Kasumi-1 (cell line): ENCODE measurements at places on chromosomes 11 and 22.
A peak's percentile ranks its signal among the peaks of the same experiment; 100 is the strongest.

GRCh38 chr11:9701799-9702198 lies 37.9 kb downstream of the SWAP70 start:
- DNase-seq, result no peak

- no peak for DNase-seq
These were observed 25.4 kb downstream of the THOC5 start for GRCh38 chr22:29528144-29528543.

GRCh38 chr11:33682446-33682845 lies 18.2 kb downstream of the C11orf91 start:
- DNase-seq, result no peak

- no peak for DNase-seq
These were observed 139.9 kb downstream of the CSNK2A3 start for GRCh38 chr11:11213117-11213516.

- DNase-seq, result no peak
These were observed 82.5 kb downstream of the C22orf31 start for GRCh38 chr22:28978863-28979796.

DNA sequence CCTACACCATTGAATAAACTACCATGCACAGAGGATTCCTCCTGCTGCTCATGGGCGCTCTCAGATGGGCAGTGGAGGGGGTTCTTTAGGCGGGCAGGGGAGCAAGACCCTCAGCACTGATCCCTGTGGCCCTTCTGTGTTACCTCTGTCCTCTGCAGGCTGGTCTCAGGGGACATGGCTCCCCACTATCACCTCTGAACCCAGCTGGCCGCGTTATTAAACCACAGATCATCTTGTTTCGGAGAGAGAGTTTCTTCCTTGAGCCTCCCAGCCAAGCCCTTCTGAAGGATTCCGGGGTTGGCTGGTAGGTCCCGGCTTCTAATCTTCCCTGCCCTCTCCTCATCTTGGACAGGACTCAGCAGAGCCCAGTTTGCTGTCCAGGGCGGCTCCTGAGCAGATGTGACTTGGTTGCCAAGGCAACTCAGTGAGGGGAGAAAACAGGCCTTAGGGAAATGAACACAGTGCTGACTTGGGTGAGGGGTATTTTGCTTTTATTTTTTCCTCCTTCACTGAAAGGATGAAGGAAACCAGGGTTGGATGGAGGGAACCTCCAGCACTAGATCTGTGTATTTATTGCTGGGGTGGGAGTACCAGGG lies 13.3 kb downstream of the APOL3 start:
- no peak for DNase-seq

DNA sequence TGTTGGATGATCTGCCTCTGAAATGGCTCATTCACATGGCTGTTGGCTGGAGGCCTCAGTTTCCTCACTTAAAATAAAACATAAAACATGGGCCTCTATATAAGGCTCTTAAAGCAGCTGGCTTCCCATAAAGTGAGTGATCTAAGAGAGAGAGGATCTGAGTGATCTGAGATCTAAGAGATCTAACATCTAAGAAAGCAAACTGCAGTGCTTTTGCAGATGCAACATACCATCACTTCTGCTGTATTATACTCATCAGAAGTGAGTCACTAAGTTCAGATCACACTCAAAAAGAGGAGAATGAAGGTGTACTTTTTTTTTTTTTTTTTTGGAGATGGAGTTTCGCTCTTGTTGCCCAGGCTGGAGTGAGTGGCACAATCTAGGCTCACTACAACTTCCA lies 18.1 kb upstream of the HSPA8 start:
- no peak for DNase-seq

- no peak for DNase-seq
These were observed 71.0 kb downstream of the MYEOV start for GRCh38 chr11:69364921-69365320.

DNA sequence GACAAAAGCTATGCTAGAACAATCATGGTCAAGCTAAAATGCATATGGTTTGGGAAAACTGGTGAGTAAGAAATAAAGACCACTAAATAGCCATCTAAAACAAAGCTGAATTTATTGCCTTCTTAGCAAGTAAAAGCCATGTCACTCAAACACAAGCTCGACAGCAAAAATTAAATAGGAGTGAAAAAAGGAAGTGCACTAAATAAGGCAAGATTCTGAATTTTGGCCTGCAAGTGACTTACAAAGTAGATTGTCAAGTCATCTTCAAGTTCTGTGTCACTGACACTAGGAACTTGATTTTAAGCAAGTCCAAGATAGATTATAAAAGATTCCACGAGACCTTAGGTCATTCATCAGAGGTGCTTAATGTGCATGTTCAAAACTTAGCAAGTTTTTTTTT lies 27.4 kb downstream of the TUG1 start:
- peak; percentile 18 for DNase-seq

GRCh38 chr11:15970506-15971214 lies 385.7 kb downstream of the SOX6 start:
- DNase-seq, result no peak

- DNase-seq, result peak; percentile 18
These were observed 39.6 kb upstream of the HORMAD2 start for GRCh38 chr22:30040499-30041260.

DNA sequence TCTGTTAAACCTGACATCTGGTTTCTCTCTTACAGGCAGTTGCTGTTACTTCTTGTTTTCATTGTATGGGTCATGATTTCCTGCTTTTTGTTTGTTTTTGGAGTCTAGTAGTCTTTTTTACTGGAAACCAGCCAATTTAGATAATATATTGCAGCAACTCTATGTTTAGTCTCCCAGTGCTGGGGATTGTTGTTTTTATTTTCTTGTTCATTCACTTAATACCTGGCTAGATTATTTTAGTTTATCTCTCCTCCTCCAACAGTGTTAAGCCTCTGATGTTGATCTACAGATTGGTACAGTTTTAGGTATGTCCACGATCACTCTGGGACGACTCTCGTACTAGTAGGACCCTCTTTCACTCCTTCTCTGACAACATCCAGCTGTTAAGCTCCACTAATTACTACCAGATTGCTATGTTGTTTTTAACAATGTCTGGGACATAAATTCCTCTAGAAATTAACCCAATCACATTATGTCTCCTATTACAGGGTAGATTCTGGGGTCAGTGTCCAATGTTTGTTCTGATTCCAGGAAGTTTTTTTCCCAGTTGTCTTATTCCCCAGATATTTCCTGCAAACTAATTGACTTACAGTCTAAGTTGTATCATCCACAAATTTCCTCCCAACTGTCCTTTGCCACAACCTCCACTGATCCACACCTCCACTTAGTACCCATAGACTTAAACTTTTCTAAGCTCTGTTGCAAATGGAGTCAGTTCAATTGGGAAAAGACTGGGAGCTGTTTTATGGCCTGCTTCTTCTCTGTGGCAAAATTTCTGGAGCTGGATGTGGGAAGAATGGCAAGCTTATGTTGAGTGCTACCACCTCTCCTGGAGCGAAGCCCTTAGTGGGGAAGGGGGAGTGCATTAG lies 1280.6 kb upstream of the CNTN5 start:
- no peak for DNase-seq

- DNase-seq, result no peak
These were observed 716.5 kb downstream of the NELL1 start for GRCh38 chr11:21385669-21386440.

DNA sequence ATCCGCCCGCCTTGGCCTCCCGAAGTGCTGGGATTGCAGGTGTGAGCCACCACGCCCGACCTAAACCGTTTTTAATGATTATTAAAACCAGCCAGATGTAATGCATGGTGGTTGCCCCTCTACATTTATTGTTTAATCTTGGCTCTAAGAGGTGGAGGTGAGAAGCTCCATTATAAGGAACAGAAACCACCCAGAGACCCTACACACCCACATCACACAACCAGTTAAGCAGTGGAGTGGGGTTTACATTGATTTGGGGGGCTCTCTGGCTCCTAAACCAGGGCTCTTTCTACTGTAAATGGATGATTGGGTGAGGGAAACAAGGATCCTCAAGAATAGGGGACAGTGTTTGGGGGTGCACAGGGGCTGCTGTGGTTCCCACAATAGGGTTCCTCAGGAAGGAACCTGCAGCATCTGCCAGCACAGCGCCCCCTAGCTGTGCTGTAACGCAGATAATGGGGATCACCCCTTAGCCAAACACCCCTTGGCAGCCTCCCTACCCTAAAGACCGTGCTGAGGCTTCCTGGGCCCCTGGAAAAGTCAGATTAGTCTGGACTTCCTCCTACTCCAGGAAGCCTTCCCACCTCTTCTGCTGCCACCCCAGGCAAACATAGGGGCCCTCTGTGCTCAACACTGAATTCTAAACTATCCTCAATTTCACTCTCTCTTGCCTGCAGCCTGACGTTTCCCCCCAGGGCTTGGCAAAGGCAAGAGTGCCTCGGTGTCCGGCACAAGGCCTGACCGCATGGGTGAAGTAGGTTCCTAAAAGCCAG lies 2.4 kb downstream of the MPST start:
- DNase-seq, result peak; percentile 33

GRCh38 chr22:49811020-49811791 lies 16.5 kb downstream of the BRD1 start:
- peak; percentile 65 for DNase-seq

DNA sequence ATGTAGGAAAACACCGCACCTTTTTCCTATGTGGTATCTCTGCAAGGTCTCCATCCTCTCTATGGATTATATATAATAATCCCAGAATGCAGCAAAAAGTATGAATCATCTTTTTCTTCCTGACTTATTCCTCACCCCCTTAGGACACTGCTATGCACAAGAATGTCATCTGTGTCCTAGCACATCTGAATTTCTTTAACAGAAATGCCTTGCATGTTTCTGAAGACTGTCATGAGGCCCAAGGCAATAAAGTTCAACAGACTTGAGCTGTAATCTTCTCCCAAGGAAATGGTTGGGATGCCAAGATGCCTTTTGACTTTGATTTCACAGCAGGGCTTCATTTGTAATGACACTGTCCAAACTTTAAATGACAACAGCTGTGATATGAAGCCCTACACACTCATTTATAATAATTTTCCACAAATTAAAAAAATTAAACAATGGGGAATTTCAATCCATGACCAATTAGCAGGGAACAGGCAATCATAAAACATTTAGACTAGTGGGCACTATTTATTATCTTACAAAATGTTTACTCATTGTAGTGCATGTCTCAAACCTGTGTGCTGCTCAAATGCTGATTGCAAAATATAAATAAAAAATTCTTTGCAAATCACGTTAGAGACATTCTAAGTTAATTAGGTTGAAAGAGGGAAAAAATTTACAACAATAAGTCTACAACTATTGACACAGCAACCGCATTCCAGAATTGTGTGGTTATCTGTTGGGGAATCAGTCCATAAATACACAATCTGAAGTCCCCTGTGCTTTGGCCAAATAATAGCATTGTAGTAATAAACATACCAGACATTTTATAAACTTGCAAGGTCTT lies 242.3 kb downstream of the SWAP70 start:
- no peak for DNase-seq

DNA sequence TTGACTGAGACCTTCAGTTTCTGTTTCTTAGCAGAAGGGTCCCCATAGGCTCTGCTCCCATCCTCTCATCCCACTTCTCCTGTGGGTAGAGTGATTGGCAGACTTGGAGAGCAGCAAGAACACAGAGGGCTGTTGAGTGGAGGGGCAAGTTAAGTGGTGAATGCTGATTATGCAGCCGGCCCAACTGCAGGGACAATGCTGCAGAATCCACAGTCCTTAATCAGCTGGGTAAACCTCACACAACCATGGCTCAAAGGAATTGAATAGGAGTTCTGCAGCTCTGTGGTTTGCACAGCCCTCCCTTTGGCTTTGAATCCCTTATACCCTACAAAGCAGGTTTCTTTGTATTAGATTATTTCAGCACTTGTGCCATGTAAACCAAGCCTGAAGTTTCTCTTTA lies 161.1 kb downstream of the NAV2 start:
- no peak for DNase-seq

DNA sequence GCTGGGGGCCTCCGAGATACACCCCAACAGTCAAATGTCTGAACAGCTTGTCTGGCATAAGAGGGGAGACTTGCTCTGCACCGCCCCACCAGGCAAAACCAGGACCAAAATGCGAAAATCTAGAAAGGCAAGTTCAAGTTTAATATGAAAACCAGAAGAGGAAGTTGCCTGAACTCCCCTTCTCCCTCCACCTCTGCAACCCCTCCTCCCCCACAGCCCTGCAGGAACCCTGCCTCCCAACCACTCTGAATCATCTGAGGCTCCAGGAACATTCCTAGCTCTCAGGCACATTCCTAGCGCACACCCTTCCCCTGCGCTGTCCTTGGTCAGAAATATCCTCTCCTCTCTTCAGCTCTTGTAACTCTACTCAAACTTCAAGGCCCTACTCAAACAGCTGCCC lies 36.7 kb downstream of the ISX start:
- DNase-seq, result peak; percentile 19

DNA sequence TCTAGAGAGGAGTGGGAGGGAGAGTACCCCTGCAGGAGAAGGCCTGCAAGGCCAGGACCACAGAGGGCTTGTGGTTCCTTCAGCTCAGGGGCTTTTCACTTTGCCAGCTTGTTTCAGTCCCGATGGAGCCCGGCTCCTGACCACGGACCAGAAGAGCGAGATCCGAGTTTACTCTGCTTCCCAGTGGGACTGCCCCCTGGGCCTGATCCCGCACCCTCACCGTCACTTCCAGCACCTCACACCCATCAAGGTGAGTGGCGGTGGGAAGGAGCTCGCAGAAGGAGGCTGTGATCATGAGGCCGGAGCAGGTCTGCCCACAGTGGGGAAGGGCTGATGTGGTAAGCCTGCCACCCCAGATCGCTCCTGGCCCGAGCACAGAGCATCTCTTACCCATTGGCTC lies 13.5 kb downstream of the ACP2 start:
- no peak for DNase-seq

- DNase-seq, result no peak
These were observed 3.6 kb downstream of the TRABD start for GRCh38 chr22:50189184-50189848.

GRCh38 chr11:71169313-71169712 lies 83.1 kb downstream of the SHANK2 start:
- DNase-seq, result no peak

- no peak for DNase-seq
These were observed 111.8 kb downstream of the OSBP2 start for GRCh38 chr22:30806391-30806861.

- peak; percentile 52 for DNase-seq
These were observed 169.6 kb downstream of the MAML2 start for GRCh38 chr11:96173422-96173821.

DNA sequence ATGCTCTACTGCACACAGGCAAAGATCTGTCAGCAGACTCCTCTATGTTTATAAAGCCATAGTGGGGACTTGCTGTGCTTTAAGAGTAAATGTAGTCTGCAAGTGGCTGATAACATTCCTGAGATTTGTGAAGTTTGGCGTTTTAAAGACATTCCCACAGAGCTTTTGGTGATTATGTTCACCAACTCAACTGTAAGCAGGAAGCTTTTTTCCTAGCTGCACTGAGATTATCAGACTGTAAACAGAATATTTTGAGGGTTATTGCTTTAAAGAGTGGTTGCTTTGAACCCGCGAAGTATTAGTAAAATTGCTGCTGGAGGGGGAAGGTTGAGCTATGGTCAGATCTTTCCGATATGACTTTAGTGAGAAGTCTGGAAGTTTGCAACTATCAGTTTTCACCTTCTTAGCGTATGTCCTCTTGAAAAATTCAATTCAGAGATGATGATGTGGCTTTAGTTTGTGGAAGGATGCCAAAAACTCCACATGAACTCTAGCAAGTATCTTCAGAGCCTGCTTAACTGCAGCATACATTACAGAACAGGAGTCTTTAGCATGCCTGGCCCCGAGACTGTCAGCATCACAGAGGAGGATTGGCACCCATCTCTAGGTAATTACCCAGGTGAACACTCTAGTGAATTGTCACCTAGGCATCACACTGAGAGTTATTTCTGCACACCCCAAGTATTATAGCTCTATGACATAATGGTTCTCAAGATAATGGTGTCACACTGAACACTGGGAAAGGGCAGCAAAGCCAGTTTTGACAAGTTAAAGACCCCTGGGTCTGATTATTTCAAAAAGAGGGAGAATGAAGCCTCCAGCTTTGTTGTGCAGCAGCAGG lies 89.9 kb downstream of the MTNR1B start:
- DNase-seq, result no peak

GRCh38 chr11:8661001-8661795 lies 21.3 kb downstream of the TRIM66 start:
- DNase-seq, result no peak
